Stimulated activated CD4-positive, alpha-beta T cell treated with anti-CD3 and anti-CD28 coated beads, TNF-alpha, amount 100 ng/mL, for 48 hours (primary cell): ENCODE measurements at places on chromosomes 16 and 17.

DNA sequence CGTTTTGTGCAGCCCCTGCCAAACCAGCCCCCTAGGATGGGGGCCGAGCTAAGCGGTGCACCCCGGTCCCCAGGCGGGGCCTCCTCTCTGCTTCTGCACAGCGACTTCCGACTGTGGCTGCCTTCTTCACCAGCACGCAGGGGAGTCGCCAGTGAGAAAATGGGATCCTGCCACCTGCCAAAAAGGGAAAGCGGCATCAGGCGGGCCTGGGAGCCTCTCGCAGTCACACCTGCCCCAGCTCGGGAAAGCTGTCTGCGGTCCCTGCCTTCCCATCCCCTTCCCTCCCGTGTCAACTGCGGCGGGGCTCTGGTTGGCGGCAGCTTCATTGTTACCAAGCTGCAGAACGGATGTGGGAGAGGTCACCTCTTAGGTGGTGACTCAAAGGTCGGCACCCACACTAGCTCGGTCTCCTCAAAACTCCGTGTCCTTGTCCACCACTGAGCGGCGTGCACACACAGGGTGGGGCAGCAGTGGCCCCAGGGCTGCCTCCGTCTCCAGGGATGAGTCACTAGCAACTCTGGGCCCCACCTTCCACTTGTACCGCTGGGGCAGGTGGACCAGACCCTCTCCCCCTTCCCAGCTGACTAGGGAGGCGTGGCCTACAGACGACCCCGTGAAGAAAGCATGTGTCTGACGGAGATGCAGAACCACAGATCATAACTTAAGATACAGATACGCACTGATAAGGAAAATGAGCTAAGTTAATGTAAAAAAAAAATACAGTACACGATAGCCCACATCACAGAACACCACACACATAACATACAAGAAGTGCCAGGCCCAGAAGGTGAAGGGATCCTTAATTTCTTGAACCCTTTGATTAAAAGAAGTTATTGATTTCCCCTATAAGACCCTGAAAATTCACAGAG lies 1.5 kb upstream of the PCYT2 start:
- DNase-seq = no peak

GRCh38 chr17:29720551-29720950 lies 97.8 kb upstream of the CORO6 start:
- no peak for DNase-seq

DNA sequence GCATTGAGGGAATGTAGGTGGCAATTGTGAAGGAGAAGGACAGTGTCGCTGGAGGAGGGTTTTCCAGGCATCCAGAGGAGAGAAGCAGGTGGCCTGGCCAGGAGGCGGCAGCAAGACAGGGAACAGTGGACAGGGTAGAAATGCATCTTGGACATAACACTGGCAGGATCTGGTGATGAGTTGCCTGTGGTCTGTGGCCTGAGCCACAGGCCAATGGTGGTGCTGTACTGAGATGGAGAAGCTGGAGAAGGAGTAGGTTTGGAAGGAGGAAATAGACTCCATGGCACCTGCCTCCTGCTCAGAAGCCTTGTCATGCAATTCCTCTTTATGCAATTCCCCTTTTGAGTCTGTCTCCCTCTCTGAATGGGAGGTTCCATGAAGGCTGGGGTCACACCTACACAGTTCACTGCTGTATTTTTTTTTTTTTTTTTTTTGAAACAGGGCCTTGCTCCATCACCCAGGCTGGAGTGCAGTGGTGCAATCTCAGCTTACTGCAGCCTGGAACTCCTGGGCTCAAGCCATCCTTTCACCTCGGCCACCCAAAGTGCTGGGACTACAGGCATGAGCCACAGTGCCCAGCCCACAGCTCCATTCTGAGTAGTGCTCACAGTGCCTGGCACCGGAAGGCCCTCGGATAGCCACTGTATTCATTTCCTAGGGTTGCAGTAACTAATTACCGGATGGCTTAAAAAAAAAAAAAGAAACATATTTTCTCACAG lies 13.5 kb upstream of the CACNG4 start:
- no peak for DNase-seq

DNA sequence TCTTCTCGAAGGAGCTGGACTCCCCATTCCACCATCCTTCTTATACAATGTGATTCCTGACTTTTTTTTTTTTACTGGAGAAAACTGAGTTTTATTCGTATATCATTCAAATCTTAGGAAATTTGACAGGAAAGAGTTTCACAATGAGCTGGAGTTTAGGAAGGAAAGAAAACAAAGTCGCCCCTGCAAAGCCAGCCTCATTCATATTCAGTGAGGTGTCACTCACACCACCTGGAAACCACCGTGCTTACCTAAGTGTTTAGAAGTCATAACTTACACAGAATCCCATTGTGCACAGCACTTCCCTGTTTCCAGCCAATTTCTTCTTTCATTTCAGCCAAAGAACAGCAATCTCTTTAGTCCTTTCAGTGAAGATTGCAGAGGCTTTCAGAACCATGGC lies 90.3 kb upstream of the CHMP6 start:
- no peak for DNase-seq

DNA sequence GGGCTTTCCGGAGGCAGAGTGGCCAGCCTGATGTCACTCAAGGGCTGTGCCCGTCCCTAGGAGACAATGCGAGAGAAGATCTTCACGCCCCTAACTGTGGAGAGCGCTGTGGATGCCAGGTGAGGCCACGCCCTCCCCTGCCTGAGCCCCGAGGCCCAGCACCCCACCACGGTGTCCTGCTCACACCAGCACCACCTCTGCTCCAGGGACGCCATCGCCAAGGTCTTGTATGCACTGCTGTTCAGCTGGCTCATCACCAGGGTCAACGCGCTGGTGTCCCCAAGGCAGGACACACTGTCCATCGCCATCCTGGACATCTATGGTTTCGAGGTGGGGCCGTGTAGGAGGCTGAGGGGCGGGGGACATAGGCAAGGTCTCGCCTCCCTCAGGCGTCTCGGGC lies 27.8 kb downstream of the MYO15A start:
- no peak for DNase-seq

DNA sequence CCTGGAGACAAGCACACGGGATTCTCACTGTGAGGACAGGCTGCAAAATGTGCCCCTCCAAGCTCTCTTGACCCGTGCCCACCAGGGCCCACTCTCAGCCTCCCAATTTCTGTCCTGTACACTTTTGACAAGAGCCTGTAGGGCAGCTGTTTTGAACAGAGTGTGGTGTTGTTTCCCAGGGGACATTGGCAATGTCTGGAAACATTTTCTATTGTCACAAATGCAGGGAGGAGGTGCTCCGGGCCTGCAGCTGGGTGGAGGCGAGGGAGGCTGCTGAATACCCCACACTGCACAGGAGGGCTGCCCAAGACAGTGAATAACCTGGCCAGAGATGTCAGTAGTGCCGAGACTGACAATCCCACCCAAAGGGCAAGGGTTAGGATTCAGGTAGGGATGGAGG lies 10.5 kb downstream of the CEP295NL start:
- no peak for DNase-seq

- DNase-seq = no peak
Observed at GRCh38 chr16:66706506-66706880, 9.9 kb upstream of the CMTM4 start.

DNA sequence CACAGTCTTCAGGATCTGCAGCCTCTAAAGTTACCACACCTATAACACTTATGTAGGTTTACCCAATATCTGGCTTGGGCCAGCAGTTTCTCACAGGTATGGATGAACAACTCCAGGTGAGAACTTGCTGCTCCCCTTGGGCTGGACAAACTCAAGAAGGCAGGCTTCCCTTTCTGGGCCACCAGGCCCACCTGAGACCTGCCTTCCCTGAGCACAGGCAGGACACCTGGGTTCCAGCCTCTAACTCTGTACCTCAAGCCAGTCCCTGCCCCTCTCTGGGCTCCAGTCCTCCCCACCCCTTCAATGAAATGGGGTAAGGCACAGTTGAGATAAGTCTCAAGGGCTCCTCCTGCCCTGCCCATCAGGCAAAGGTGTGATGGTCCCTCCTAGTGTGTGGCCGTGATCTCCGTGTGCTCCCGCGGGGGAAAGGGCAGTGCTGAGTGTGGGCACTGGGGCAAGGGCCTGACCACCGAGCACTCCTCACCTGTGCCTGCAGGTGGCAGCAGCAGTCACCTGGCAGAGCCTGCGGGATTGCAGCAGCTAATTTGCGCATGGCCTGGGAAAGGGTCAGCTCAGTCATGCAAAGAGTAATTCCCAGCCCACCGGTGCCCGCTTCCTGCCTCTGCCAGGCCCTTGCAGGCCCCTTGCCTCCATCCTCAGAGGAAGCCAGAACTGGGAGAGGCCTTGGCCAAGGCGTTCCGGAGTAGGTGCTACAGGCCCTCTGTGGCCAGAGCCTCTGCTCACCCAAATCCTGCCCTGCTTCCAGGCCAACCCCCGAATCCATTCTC lies 28.2 kb upstream of the ADGRG1 start:
- no peak for DNase-seq

DNA sequence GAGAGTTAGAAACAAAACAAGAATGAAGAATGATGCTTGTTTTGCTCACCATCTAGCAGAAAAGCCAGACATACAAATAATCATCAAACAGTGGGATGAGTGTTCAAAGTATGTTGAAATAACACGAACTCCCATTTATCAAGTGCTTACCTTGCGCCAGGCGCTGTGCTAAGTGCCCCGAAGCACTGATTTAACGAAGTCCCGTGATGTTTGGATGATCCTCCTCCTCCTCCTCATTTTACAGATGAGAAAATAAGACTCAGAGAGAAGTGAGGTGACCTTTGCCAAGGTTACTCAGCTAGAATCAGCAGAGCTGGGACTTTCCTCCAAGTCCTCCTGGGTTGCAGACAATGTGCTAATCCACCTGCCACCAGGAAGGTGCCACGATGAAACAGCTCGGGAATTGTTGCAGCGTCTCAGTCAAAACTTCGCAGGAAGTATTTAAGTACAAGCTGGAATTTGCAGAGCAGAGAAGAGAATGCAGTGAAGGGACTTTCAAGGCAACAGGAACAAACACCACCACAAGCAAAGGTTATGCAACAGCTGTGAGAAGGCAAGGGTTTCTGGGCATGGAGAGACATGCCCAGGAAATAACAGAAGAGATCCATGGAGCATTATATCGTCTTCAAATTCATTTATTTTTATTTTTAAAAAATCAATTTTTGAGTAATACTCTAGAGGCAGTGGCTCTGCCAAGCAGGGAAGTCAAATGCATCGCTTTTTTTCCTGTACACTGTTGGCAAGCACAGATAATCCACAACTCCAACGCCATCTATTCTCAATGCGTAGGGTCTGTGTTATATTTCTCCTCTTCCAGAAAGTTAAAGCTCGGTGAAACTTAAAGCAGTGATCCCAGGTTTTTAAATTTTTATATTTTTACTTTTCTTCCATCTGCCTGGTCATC lies 11.1 kb downstream of the PRCD start:
- DNase-seq = no peak

DNA sequence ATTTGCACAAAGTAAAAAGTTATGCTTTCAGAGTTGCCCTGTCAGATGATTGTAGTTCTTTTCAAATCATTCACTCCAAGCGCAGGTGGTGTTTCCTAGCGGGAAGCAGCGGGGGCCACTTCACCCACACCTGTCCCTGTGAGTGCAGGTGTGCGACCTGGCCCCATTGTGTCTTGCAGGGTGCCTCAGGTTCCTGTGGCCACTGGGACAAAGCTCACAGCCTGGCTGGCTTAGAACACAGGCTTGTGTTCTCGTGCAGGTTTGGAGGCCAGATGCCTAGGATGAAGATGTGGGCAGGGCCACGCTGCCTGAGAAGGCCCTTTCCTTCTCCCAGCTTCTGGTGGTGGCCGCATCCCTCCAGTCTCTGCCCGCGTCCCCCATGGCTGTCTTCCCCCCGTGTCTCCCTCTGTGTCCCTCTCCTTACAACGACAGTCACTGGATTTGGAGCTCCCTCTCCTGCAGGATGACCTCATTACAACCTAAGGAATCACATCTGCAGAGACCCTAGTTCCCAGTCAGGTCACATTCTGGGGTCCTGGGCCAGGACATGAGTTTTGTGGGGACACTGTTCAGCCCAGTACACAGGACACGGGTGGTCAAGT lies 90.5 kb downstream of the NPIPB11 start:
- DNase-seq = no peak

- peak; percentile 67 for DNase-seq
Observed at GRCh38 chr17:55458978-55459377, 37.3 kb upstream of the MMD start.

GRCh38 chr16:85658504-85659326 lies 30.0 kb downstream of the GINS2 start:
- no peak for DNase-seq

GRCh38 chr17:80105762-80106161 lies 4.4 kb downstream of the GAA start:
- no peak for DNase-seq

GRCh38 chr17:2384439-2385127 lies 16.3 kb downstream of the MNT start:
- DNase-seq = no peak

GRCh38 chr16:54792811-54793210 lies 137.9 kb upstream of the IRX5 start:
- DNase-seq = no peak

DNA sequence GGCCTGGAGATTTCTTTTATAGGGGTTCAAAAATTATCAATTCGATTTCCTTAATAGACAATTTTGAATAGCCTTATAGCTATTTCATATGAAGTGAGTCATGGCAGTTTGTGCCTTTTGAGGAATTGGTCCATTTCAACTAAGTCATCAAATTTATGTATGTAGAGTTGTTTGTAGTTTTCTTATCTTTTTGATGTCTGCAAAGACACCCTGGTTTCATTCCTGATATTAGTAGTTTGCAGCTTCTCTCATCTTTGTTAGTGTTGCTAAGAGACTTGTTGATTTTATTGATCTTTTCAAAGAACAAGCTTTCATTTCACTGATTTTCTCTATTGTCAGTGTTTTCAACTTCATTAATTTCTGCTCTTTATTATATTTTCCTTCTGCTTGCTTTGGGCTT lies 44.2 kb downstream of the N4BP1 start:
- DNase-seq = no peak

- no peak for DNase-seq
Observed at GRCh38 chr17:80758481-80759376, 214.1 kb downstream of the RPTOR start.

GRCh38 chr16:56341656-56342399 lies 83.5 kb downstream of the AMFR start:
- DNase-seq = no peak

GRCh38 chr16:25052151-25052511 lies 37.0 kb upstream of the ARHGAP17 start:
- no peak for DNase-seq

GRCh38 chr17:64617125-64617780 lies 44.9 kb downstream of the SMURF2 start:
- DNase-seq = no peak

DNA sequence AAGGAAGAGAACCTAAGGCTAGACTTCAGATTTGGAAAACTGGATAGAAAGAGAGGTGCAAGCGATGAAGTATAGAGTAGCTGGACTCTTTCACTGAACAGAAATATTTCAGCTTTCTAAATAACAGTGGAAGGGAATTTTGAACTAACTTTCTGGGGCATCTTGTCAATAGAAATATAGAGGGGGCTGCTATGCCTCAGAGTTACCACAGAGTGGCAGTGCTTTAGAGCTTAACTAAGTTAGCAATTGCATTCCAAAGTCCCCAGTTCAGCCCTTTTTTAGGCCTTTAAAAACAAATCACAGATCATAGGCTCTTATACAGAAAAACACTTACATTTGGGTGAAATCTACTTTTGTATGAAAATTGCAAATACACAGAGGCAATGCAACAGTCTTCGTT lies 154.2 kb upstream of the CDH8 start:
- no peak for DNase-seq

- DNase-seq = no peak
Observed at GRCh38 chr16:48442379-48442778, 57.2 kb upstream of the SIAH1 start.
